Activated T-helper 1 cell treated with anti-CD3 and anti-CD28 coated beads, Interleukin-12 subunit alpha, Interleukin-12 subunit beta, Interleukin-2, Interleukin-4 antibody, amounts not matched to agents 30 ng/mL and 10 ng/mL and 1 ng/mL, durations not matched to agents 14 hours and 24 hours and 36 hours (primary cell): ENCODE measurements at places on chromosomes 3 and 15. TPM values are rescaled to one million over a fixed set of nuclear protein-coding genes. Genes with fewer than 3 reads are reported as not detected.

Gene PGBD4
- 3.9 TPM in 2 replicates for total RNA-seq

Gene DUOX1
- 0.10 and 0.13 TPM in 2 replicates for total RNA-seq

Gene ARHGEF26
- 0.22 TPM in 1 of 2 replicates, not detected in the other for total RNA-seq

Gene DAPK2
- 8.6 and 8.7 TPM in 2 replicates for total RNA-seq

Gene SHC4
- total RNA-seq = 25.7 and 26.4 TPM in 2 replicates

Gene PARP15
- total RNA-seq = 12.8 and 13.2 TPM in 2 replicates

Gene MUSTN1
- total RNA-seq = 1.7 TPM in 1 of 2 replicates, not detected in the other

Gene P2RY12
- not detected in 2 replicates for total RNA-seq

Gene ARGFX
- total RNA-seq = not detected in 2 replicates

Gene DNAH12
- total RNA-seq = 0.17 TPM in 1 of 2 replicates, not detected in the other

Gene PLD1
- 0.15 and 0.29 TPM in 2 replicates for total RNA-seq

Gene GP5
- total RNA-seq = 0.27 and 0.31 TPM in 2 replicates

Gene U2SURP
- 186 and 205 TPM in 2 replicates for total RNA-seq

Gene RAMAC
- total RNA-seq = 26.1 and 27.3 TPM in 2 replicates

Gene PLSCR5
- not detected in 2 replicates for total RNA-seq

Gene CPNE4
- 0.10 TPM in 1 of 2 replicates, not detected in the other for total RNA-seq

Gene RYK
- total RNA-seq = 15.8 and 16.8 TPM in 2 replicates

Gene SLCO2A1
- total RNA-seq = not detected in 2 replicates

Gene SLC6A11
- total RNA-seq = not detected in 2 replicates

Gene LRTM1
- total RNA-seq = not detected in 2 replicates

Gene HESX1
- total RNA-seq = 0.18 and 0.32 TPM in 2 replicates

Gene C15orf40
- total RNA-seq = 24.2 and 29.0 TPM in 2 replicates

Gene RLBP1
- not detected in 2 replicates for total RNA-seq

Gene ABHD10
- 37.7 and 42.9 TPM in 2 replicates for total RNA-seq

Gene CHRM5
- not detected in 2 replicates for total RNA-seq

Gene LIPH
- total RNA-seq = not detected in 2 replicates
